NCI-H526 treated with DMSO at 0.1 percent for 48 hours (cell line): ENCODE measurements at places on chromosomes 16 and 17.

GRCh38 chr17:74525781-74526288, 5.4 kb downstream of the CD300LB start:
- no peak for DNase-seq

DNA sequence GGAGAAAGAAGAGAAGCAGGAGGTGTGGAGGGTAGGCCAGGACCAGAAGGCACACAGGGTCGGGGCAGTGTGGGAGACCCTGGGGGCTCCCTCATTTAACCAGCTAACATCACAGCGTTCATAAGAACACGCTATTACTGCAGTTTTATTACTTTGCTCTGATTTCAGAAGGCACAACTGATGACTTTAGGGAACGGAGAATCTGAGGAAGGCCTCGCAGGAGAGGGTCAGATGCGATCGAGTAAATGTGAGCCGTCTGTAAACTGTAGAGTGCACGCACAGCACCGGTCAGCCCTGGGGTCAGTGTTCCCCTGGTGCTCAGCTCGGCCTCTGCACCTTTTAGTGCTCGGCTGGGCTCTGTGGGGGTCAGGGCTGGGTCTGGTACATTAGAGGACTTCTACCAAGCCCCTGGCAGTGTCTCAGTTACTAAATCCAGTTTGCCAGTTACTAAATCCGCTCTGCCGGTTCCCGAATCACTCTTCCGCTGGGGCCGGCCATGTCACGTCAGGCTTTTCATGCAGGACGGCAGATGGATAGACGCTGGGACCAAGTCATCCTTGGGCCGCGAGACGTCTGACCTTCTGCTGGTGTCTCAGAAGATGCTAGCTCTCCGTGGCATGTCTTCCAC, 325.9 kb downstream of the SEC14L1 start:
- no peak for DNase-seq

GRCh38 chr17:78497115-78497540, 80.1 kb downstream of the DNAH17 start:
- peak; percentile 65 for DNase-seq

DNA sequence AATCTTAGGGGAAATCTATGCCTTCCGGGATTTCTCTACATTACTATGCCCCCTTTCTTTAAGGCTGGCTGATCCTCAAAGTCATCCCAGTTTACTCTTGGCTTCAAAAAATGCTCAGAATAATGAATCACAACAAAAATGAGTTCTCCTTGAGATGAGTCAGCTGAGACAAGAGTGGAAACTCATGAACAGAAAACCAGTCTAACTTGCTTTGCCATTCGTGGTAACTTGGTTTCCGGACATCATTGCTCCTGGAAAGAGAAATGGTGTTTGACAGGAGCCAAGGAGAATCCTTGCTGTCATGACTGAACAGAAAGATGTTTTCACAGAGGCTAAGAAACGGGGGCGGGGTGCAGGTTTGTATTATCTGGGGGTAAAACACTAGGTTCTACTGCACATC, 435.6 kb upstream of the DYNLRB2 start:
- DNase-seq: no peak

- DNase-seq: no peak
Measured at GRCh38 chr17:4525691-4526397, 27.2 kb downstream of the SPNS2 start.

DNA sequence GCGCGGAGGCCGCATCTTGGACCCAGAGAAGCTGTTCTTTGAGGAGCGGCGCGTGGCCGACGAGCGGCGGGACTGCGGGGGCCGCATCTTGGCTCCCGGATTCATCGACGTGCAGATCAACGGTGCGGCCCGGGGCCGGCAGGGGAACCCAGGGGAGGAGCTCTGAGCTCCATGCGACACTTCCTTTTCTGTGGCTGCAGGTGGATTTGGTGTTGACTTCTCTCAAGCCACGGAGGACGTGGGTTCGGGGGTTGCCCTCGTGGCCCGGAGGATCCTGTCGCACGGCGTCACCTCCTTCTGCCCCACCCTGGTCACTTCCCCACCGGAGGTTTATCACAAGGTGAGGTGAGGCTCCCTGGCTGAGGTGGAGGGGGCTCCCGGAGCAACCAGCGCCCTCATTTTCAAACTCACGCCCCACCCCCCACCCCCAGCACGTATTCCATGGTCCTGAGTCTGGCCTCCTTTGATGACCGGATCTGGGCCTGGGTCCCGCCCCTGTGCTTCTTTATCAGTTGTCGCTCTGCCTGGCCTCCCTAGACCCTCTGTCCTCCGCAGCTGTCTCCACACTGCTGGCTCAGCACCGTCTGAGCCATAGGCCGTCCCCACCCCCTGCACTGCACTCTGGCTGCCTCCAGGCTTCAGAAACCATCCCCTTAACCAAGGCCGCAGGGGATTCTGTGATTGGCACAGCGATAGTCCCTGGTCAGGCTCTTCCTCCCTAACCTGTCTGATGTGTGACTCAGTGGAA, 787 bp downstream of the AMDHD2 start:
- DNase-seq: no peak

DNA sequence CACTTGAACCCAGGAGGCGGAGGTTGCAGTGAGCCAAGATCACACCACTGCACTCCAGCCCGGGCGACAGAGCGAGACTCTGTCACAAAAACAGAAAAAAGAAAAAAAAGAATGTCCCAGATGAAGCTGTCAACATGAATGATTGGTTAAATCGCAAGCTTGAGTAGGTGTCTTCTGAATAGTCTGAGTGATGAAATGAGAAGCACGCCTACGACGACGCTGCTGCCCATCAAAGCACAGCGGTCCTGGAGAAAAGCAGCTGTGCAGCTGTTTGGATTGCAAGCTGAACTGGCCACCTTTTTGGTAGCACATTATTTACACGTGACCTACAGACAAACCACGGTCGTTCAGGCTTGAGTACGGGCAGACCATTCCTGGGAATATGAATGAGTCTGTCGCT, 12.5 kb downstream of the ADCY9 start:
- DNase-seq: no peak

DNA sequence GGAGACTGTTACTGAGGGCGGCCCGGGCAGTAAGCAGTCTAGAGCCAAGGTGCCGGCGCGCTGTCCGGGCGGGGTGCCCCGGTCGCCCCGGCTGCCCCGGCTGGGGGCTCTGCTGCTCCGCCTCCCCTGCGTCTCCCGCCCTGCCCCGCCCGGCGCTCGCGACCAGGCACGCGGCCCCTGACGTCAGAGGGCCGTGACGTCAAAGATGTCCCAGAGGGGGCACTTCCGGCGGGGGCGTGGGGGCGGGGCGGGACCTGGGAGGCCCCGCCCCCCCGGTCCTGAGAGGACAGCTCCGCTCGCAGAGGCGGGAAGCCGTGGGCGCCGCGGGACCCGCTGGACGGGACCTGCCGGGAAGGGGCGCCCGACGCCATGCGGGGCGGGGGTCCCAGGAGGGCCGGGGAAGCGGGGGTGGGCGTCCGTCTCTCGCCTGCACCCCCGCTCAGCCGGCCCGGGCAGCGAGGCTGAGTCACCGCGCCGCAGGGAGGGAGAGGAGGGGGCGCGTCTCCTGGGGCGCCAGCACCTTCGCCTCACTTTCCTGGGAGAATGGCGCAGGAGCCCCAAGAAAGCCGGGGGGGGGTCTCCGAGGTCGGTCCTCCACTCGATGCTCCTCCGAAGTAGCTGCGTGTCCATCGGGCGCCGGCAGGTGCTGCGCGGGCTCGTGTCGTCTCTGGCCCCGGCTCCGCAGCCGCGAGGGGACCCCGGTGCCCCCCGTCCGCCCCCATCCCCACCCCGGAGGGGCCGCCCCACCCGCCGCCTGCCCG, 4.4 kb upstream of the HIC1 start:
- DNase-seq: no peak

DNA sequence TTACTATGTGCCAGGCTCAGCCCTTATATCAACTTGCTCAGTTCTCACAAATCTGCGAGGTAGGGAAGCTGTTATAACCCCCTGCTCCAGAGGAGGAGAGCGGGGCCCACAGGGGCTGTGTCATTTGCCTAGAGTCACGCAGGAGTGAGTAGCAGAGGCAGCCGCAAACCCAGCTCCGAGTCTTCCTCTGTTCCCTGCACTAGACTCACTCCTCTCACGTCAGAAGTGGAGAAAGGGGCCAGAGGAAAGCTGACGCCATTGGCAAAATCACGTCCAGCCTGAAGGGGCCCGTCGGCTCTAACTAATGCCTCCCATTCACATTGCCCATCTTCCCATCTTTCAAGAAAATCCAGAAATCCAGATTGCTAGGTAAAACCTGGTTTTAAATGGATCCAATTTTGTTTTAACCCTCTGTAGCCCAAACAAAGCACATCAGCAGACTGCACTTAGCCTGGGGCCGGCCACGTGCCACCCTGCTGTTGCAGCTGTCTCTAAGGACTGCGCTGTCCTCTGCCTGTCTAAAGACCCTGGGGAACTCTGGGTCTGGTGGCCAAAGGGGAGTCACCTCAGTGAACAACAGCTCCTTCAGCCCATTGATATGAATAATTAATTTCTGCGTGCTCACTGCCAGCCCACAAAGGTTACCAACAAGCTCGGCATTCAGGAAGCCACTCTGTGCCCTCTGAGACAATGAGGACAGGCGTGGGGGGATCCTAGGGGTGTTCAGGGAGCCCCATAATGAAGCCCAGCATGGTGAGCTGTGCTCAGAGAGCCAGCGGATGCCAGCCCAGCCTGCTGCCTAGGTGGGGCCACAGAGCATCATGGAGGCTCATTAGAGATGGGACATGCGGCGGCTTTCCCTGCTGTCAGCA, 36.7 kb upstream of the ABR start:
- DNase-seq: peak; percentile 85

DNA sequence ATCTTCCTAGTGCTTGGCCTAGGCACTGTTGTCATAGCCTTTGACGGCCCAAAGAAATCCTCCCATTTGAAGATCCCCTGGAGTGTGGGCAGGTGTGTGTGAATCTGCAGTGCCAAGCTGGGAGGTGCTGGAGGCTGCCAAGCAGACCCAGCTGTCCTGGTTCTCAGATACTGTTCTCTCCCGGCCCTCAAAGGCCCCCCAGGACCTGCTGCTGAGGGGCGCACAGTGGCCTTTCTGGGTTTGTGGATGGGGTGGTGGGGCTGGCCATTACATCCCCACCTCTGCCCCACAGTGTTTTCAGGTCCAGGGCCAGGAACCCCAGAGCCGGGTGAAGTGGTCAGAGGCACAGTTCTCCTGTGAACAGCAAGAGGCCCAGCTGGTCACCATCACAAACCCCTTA, 60.5 kb downstream of the MRC2 start:
- no peak for DNase-seq

- no peak for DNase-seq
Measured at GRCh38 chr17:43439041-43439440, 40.2 kb downstream of the ARL4D start.

GRCh38 chr16:57444711-57445110, 2.5 kb downstream of the CIAPIN1 start:
- DNase-seq: no peak

GRCh38 chr16:11316331-11317015, 28.8 kb upstream of the RMI2 start:
- DNase-seq: no peak

DNA sequence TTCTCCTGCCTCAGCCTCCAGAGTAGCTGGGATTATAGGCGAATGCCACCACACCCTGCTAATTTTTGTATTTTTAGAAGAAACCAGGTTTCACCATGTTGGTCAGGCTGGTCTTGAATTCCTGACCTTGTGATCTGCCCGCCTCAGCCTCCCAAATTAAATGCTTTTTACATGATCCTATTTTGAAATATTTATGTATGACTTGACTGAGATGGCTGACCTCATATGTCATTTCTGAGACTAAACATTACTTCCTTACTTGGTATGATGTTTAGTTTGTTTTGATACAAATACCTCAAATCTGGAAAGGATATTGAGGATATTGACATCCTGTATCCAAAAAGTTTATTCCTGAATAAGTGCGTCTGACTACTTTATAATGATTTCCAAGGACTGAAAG, 11.9 kb downstream of the CALCOCO2 start:
- no peak for DNase-seq

GRCh38 chr17:28491286-28491685, 14.9 kb upstream of the FOXN1 start:
- DNase-seq: no peak

DNA sequence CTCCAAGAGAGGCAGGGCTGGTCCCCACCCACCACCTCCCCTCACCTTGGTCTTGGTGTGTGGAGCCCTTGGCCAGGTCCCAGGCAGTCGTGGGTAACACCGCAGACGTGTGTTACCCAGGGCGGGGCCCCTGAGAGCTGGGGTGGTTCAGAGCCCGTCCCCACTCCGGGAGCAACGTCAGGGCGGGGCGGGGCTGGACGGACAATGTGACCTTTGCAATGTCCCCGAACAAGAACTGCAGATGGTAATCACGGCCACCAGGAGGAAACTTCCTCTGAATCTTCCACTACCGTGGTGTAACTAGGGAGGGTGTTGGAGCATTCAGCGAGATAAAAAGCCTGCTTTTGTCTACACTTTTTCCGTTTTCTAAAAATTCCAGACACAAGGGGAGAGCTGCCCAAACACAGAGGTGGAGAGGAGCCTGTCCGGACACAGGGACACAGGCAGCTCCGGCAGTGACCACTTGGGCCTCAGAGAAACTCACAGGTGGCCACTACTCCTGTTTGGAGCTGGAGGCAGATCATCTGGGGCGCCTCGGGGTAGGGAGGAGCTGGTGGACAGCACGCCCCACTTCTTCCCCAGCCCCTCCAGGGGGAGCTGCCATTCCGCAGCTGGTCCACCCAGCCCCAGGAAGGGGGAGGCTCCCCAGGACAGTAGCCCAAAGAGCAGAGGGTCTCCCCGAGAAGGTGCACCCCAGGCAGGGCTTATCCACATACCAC, 14.2 kb upstream of the SLC38A10 start:
- DNase-seq: no peak

DNA sequence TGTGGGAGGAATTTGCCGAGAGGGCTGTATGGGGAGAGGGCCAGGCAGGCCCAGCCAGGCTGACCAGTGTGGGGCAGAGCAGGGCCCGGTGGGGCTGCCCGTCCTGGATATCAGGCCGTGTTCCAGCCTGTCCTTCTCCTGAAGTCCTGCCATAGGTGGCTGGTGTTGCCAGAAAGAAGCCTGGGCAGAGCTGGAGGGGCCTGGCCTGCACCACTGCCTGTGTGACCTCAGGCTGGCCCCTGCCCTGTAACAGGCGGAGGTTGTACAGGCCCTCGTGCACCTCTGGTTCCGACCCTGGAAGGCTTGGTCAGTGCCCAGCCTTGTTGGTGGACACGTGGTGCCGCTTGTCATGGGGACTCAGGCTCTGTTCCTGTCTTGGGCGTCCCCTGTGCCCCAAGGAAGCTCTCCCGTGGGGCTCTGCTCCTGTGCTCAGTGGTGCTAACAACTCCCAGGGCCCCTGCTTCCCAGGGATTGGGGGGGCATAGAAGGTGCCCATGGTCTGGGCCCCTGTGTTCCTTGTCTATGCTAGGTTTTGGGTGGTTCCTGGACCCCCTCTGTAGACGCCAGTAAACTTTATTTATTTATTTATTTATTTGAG, 33.3 kb downstream of the ADCY7 start:
- DNase-seq: no peak
